Hepatocyte (in vitro differentiated cells): ENCODE measurements at places on chromosomes 2 and 18. TPM values are rescaled to one million over a fixed set of nuclear protein-coding genes. Genes with fewer than 3 reads are reported as not detected.

GRCh38 chr18:62374410-62374965 is 49.4 kb downstream of the TNFRSF11A start:
- DNase-seq = no peak

GRCh38 chr18:816088-816653 is 4.1 kb upstream of the YES1 start:
- DNase-seq = no peak

- peak; percentile 59 for DNase-seq
Observed at GRCh38 chr2:152497481-152498052, 162.6 kb downstream of the FMNL2 start.

- no peak for DNase-seq
Observed at GRCh38 chr2:126699716-126700581, 44.0 kb downstream of the GYPC start.

DNA sequence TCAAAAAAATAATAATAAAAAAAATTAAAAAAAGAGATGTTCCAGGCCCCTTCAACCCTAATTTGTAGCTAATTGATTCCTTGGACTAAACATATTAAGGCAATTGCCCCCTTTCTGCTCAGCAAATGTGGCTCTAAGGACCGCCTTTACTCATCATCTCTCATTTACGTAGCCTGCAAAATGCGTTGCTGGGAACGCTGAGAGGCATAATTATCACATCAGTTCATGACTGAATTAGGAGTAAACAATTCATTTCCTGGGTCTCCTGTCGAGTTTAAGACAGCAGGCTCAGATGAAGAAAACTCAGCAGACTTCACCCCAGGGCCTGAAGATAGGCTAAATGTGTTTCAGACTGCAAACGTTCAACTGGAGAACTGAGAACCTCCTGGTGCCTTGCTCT is 413.5 kb downstream of the NBAS start:
- DNase-seq = no peak

GRCh38 chr2:144343145-144343544 is 176.8 kb downstream of the ZEB2 start:
- no peak for DNase-seq

- no peak for DNase-seq
Observed at GRCh38 chr2:12226653-12227052, 480.2 kb downstream of the LPIN1 start.

GRCh38 chr2:238838786-238839327 is 9.0 kb upstream of the TWIST2 start:
- no peak for DNase-seq

DNA sequence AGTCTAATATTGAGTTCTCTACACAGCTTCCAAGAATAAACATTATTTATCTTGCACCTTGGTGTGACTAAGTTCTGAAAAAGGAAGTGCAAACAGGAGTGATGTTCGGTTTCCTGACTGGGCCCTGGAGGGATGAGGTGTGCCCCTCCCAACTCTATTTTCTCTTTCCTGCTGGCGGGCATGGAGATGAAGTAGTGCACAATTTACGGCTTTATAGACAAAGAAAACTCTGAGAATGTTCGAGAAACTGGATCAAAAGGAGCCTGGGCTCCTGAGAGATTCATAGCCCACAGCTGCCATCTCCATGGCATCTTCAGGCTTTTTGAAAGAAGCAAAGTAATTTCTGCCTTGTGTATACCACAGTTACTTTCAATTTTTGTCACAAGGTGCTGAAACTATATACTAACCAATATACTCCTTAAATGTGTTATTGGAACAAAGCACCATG is 22.3 kb downstream of the LRATD1 start:
- no peak for DNase-seq

GRCh38 chr2:12421046-12421445 is 295.7 kb upstream of the TRIB2 start:
- no peak for DNase-seq

GRCh38 chr2:77199411-77199810 is 322.8 kb downstream of the LRRTM4 start:
- no peak for DNase-seq

GRCh38 chr2:29837925-29838324 is 83.5 kb downstream of the ALK start:
- DNase-seq = no peak

The ARHGEF33 gene
- polyA plus RNA-seq = 0.31 and 0.62 TPM in 2 replicates

The SDC1 gene
- polyA plus RNA-seq = 84.1 and 107 TPM in 2 replicates

The CRYGC gene
- 1.3 TPM in 2 replicates for polyA plus RNA-seq

The TMEM87B gene
- polyA plus RNA-seq = 16.9 and 21.1 TPM in 2 replicates

The MARCHF4 gene
- 0.28 TPM in 1 of 2 replicates, not detected in the other for polyA plus RNA-seq

The TTC27 gene
- 9.6 and 12.7 TPM in 2 replicates for polyA plus RNA-seq

The LRRC30 gene
- not detected in 2 replicates for polyA plus RNA-seq

The ABCG8 gene
- 1.8 and 6.5 TPM in 2 replicates for polyA plus RNA-seq
